ENCODE measurements at places on chromosomes 13 and 19. TPM values are rescaled to one million over a fixed set of nuclear protein-coding genes. Genes with fewer than 3 reads are reported as not detected.

Gene FARP1
- 267 TPM for total RNA-seq

- peak; percentile 82 for DNase-seq
Measured at GRCh38 chr19:507286-508203, at the start of gene TPGS1. Gene TPGS1 (plus strand): TSS chr19:507497. CDS start chr19:507507, 10 bp downstream.

DNA sequence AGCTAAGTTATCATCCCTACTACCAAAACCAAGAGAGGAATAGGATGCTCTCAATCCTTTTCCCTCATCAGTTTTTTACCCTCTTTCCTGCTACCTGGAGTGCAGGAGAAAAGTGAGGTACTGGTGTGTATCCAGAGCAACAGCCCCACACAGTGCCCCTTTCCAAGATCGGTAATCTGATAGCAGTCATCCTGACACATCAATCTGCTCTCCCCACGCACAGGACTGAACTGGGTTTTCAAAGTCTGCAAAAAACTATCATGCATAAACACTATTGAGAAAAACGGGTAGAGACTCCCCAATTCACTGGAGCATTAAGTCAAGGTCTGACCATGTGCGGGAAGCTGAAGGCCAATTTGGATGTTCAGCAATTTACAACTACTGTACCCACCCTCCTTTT lies 284.8 kb downstream of the RBM26 start:
- no peak for DNase-seq

- DNase-seq = no peak
Measured at GRCh38 chr19:39512988-39513387, 2.0 kb upstream of the SELENOV start.

- no peak for DNase-seq
Measured at GRCh38 chr19:46844067-46844489, 6.6 kb downstream of the AP2S1 start.

DNA sequence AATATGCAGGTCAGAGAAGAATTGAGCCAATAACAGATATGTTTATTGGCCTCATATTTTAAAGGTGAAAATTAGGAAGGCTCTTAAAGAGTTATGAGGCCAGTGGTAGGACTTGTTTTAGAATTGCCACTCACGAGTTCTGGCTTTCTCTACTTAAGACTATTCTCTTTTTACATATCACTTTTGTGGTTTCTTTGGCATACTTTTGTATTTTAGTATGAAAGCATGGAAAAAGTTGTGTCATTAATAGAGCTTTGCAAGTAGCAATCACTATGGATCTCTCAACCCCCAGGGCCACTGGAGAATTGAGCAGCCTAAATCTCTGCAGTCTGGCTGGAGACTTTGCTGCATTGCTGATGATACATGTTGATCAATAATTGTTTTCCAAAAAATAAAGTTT lies 64.6 kb upstream of the SOX21 start:
- DNase-seq = no peak

DNA sequence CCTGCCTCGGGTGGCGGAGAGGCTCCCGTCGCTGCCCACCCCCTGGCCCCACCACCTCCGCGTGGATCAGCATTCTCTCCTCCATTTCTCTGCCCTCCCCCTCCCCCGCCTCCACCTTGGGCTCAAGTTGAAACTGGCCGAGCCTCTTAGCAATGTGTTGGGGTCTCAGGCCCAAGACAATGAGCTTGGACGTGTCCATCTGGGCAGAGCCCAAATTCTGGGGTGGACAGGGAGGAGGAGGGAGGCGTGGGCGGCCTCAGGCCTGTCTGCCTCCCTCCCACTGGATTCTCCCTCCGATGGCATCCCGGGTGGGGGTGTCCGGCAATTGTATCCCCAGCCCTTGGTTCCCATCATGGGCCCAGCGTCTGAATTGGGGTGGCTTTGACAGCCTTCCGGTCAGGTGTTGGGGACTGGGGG lies 1.2 kb downstream of the CELF5 start:
- no peak for DNase-seq

- DNase-seq = no peak
Measured at GRCh38 chr19:5690955-5691821, 1.1 kb downstream of the RPL36 start.

Gene TSC22D1
- total RNA-seq = 98.8 TPM

DNA sequence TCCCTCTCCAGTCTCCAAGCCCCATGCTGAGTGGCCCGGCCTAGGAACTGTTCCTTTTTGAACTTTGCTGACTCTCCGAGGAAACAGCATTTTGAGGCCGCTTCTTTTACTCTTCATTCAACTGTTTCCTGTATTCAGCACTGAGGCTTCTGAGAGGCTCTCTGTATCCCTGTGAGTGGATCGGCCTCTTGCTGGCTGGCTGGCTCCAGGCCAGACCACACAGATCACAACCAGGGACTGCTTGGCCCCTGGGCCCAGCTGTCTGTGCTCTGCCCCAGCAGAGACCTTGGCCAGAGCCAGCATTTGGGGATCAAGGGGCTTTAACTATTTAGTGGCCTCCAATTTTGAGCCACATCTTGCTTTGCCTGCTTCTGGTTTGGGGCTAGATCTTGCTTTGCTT lies 75.6 kb upstream of the KL start:
- DNase-seq = no peak

DNA sequence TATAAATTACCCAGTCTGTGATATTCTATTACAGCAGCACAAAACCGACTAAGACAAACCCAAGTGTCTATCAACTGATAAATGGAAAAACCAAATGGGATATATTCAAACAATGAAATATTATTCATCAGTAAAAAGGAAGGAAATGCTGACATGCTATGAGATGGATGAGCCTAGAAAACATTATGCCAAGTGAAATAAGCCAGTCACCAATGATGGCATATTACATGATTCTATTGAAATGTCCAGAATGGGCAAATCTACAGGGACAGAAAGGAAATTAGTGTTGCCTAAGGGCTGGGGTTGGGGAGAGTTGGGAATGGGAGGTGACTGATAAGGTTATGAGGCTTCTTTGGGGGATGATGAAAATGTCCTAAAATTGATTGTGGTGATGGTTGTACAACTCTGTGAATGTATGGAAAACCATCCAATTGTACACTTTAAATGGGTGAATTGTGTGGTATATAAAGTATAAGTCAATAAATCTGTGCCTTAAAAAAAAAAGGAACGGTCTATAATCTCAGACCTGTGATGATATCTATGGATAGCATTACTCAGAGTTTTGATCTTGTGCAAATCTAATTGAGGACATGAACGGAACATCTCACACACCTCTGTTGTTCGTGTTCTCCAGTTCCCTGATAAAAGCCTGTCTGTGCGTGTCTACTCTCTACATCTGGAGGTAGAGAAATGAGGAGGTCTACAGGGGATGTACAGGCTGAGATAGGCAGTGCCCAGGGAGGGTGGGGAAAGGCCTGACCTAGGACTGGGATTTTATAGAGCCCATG lies 49.0 kb downstream of the TNFRSF19 start:
- no peak for DNase-seq

GRCh38 chr19:40305403-40305802 lies 20.3 kb upstream of the AKT2 start:
- peak; percentile 70 for DNase-seq

DNA sequence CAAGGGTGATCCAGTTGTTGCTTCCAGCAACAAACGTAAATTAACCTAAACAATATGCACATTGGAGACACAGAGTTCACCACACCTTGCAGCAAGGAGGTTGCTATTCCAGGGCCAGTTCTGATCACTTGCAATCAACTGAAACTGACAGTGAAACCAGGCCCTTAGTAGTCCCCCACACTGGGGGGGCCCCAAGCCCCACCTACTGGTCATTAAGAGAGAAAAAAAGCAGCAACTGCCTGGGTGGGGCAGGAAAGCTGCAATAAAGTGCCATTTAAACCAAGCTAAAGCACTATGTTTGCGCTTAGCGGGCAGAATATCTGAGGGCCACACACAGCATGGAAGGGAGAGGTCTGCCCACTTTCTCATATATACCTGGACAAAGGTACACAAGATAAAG lies 51.5 kb downstream of the ATP7B start:
- no peak for DNase-seq

GRCh38 chr19:2668175-2668763 lies 34.2 kb downstream of the GNG7 start:
- no peak for DNase-seq

GRCh38 chr13:51731759-51732158 lies 72.2 kb downstream of the DHRS12 start:
- no peak for DNase-seq

GRCh38 chr13:81275666-81276258 lies 934.8 kb upstream of the SPRY2 start:
- no peak for DNase-seq

DNA sequence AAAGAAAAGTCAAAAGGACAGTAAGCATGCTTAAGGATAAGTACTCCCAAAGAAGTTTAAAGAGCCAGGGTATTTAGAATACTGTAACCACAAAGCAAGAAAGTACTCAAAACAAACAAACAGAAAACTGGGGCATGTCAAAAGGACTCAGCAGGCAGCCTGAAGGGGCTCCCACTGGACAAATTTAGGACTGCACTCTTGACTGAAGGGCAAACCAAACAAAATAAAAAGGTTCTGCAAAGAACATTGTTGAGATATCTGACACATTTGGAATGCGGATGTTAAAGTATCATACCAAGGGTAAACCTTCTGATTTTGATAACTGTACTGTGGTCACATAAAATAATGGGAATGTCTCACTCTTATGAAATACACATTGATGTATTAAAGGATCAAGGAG lies 157.4 kb downstream of the TNFSF13B start:
- DNase-seq = no peak

- no peak for DNase-seq
Measured at GRCh38 chr13:85408415-85408814, 390.8 kb downstream of the SLITRK6 start.

- DNase-seq = no peak
Measured at GRCh38 chr19:5298471-5298901, 42.1 kb downstream of the PTPRS start.

Gene ZNF730
- 8.5 TPM for total RNA-seq

GRCh38 chr19:2795827-2796658 lies 10.7 kb downstream of the THOP1 start:
- DNase-seq = no peak

GRCh38 chr13:39612023-39612637 lies 9.1 kb upstream of the LHFPL6 start:
- peak; percentile 75 for DNase-seq

DNA sequence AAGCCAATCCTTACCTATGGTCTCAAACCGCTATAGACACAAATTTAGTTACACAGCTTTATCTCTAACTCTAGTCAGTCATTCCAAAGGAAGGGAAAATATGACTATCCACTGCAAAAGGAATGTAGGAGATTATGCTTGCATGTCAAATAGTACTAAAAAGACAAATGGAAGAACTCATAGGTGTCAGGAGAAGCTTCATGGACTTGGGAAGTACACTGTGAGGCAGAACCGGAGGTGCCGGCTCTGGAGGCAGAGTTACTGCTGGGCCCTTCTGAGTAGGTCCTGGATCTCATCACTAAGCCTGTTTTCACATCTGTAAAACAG lies 97.5 kb downstream of the FOXO1 start:
- no peak for DNase-seq

DNA sequence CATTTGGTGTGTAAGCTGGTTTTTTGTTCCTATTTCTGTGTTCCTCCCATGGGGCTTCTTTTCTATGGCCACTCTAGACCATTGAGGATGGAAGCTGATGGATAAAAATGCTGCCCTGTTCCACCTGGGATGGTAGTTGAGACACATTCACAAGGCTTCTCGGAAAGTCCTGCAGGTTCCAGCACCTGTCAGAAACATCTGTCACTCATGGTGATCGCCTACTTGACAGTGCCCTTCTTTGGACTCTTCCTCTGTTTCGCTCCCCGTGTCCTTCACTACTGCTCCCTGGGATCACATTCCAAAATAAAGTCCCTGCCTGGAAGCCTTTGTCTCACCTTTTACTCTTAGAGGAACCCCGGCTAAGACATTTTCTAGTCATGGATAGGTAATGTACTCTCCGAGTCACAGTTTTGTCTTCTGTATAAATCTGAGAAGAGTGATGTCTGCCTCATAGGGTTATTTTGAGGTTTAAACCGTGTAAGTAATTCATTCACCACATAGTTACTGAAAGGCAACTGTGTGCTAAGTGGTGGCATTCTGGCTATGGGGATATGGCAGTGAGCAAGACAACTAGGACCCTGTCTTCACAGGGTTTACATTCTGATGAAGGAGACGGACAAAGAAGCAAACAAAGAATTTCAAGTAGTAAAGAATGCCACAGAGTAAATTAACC lies 21.0 kb downstream of the UBAC2 start:
- no peak for DNase-seq

- no peak for DNase-seq
Measured at GRCh38 chr19:3360421-3361383, 5.7 kb upstream of the NFIC start.

- DNase-seq = no peak
Measured at GRCh38 chr13:78133511-78133910, 214.9 kb upstream of the EDNRB start.

- no peak for DNase-seq
Measured at GRCh38 chr13:114071410-114071809, 61.0 kb downstream of the RASA3 start.

Gene CGB8
- total RNA-seq = 0.29 TPM

DNA sequence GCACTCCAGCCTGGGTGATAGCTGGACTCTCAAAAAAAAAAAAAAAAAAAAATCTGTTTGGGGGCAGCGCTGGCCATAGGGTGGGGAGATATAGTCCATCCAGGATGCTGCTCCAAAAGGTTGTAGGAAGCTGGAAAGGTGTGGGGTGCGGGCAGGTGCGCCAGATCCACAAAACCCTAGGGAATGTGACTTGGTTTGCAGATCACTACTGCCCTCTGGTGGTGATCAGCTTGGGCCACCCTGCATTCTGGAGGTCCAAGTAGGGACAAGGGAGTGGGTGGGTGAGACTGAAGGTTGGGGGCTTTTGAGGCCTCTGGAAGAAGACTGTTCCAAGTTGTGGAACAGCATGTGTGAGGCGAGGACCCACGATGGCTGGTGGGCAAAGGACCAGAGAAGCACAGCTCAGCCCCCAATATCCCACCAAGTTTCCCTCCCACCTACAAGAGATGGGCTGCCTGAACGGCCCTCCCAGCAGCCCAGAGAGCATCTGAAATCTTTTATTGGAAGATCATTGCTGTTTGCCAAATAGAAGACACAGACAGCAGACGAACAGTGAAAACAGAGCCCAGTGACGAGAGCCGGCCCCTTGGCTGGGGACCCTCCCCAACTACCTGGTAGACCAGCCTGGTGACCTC lies 10.4 kb upstream of the TYK2 start:
- DNase-seq = peak; percentile 75

Gene CYP4F8
- total RNA-seq = not detected

Gene ANGPTL8
- total RNA-seq = 0.25 TPM

- no peak for DNase-seq
Measured at GRCh38 chr13:75372517-75372916, 109.5 kb downstream of the TBC1D4 start.

Gene ODAD3
- 1.4 TPM for total RNA-seq

Gene LHFPL6
- total RNA-seq = 19.0 TPM

DNA sequence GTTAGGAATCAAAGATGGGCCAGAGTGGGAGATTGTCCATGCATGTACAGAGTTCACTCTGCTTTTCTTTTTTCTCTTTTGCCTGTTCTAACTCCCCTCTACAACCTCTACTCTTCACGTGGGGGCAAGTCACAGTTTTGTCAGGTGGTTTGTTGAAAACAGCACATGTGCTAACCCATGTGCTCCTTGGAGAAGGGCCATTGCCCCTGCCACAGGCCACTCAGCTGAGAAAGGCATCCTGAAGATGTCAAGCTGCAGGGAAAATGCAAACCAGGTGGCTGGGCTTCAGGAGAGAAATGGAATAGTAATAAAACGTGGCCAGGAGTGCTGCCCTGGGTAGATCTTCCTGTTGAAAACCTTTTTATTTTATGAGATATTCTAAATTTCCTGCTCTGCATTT lies 35.3 kb upstream of the SLC10A2 start:
- DNase-seq = no peak

- DNase-seq = no peak
Measured at GRCh38 chr13:30978981-30979956, 46.8 kb downstream of the TEX26 start.
